ENCODE measurements at places on chromosomes 7 and 10.

DNA sequence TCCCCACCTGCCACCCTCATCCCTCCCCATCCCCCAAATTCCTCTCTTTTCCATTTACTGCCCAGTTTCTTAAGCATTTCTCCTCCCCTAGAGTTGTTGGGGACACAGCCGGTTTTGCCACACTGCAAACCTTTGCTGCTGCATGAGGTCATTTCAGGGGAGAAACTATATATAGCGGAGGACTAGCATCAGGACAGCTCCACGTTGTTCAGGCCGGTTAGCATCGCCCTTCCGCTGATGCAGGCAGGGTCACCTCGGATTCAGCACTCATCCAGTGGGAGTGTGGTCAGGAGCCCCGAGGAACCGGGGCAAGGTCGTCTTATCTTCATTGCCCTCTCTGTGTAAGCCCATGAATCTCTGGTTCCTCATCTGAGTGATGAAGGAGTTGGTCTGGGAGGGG is 15.6 kb downstream of the UBTD1 start:
- no peak for DNase-seq

GRCh38 chr7:88835147-88835728 is 39.7 kb upstream of the TEX47 start:
- no peak for DNase-seq

DNA sequence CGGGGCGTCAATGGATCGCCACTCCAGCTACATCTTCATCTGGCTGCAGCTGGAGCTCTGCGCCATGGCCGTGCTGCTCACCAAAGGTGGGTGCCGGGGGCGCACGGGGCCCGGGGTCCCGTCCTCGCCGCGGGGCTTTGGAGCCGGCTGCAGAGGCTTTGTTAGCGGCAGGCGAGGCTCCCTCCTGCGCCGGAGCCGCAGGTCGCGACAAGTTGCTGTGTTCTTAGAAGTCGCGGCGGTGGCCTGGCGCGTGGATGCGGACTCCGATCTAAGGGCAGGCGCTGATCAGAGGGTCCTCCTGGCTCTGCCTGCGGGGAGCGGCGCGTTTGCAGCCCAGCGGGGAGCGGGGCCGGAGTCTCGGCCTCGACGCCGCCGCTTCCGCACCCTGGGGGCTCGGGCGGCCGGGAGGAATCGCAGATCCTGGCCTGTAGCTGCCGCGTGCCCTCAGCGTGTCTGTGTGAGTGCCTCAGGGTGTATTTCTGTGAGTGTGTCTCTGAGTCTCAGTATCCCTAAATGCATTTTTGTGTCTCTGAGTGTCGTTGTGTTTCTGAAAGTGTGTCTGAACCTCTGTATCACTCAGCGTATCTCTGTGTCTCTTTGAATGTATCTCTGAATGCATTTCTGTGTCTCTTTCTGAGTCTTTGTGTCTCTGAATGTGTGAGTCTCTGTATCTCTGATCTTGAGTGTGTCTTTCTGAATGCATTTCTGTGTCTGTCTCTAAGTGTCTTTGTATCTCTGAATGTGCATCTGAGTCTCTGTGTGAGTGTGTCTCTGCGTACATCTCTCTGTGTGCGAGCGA is 766 bp downstream of the BAMBI start:
- no peak for DNase-seq

GRCh38 chr10:101779544-101780186 is 3.6 kb downstream of the NPM3 start:
- DNase-seq: no peak

DNA sequence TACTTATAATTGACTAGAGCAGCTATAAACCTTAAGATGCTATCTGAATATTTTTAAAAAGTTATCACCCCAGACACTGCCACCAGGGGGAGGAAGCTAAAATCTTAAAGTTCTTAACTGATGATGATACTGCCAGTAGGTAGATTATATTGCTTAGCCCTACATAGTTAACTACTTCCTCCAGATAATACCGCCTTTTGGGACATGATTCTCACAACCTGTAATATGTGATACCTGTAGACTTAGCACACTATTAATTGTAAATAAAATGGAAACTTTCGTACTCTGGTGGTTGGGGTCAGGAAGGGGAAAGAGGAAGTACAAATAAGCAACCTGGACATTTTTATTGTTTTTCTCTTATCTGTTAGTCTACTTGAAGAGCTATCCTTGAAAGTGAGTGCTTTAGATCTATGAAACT is 268.9 kb downstream of the ADK start:
- DNase-seq: peak; percentile 10

DNA sequence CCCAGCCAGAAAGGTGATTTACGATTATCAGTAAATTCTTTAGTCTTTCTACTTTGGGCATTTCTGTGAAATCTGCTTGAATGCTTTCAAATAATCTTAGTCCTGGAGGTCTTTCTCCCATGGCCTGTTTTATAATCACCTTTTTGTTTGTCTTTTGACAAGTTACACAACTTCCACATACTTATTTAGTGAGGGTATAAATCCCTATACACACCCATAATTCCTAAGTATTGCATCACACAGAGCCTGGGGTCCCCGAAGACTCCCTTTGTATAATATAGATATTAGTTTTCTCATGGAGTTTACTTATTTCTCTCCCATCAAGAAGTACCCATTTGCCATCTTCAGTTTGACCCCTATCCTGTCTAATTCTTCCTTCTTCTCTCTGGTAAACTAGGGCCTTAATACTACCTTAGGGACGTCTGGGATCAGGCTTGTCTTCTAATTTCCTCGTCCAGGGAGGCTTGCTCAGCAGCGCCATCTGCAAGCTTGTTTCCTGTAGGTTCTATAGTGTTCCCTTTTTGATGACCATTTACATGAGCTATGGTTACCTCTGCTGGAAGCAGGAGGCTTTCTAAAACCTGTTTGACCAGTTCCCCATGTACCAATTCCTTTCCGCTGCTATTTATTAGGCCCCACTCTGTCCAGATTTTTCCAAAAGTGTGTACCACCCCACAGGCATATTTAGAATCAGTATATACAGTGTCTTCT is 8.1 kb downstream of the DNAH11 start:
- DNase-seq: no peak

GRCh38 chr7:628402-628763 is 98.1 kb upstream of the DNAAF5 start:
- DNase-seq: no peak

DNA sequence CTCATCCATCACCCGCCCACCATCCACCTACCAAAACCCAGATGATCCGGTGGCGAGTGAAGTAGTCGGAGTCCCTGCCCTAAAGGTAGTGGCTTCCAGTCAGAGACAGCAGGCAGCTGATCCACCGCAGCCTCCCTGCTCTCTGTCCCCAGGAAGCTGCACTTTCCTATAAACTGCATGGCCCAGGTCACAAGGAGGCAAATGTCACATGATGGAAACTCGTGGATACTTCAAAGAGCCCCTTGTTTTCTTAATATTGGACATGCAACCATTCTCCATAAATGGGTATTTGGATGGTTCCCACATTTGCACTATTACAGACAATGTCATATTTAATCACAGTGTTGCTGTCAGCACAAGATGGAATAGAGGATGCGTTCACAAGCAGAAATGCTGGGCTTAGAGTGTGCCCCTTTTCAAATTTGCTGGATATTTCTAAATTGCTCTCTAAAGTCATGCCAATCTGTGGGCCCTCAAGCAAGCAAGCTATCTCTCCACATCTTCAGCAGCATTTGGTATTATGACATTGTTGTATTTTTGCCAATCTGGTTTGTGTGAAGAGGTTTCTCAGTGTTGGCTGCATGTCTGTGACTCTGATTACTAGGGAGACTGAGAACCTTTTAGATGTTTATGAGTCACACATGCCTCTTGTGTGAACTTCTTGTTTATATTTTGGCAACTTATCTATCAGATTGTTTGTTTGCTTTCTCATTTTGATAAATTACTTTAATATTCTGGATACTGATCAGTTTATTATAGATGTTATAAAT is 822.0 kb downstream of the TNS3 start:
- no peak for DNase-seq

GRCh38 chr7:44867073-44867995 is 18.0 kb downstream of the PURB start:
- peak; percentile 75 for DNase-seq

DNA sequence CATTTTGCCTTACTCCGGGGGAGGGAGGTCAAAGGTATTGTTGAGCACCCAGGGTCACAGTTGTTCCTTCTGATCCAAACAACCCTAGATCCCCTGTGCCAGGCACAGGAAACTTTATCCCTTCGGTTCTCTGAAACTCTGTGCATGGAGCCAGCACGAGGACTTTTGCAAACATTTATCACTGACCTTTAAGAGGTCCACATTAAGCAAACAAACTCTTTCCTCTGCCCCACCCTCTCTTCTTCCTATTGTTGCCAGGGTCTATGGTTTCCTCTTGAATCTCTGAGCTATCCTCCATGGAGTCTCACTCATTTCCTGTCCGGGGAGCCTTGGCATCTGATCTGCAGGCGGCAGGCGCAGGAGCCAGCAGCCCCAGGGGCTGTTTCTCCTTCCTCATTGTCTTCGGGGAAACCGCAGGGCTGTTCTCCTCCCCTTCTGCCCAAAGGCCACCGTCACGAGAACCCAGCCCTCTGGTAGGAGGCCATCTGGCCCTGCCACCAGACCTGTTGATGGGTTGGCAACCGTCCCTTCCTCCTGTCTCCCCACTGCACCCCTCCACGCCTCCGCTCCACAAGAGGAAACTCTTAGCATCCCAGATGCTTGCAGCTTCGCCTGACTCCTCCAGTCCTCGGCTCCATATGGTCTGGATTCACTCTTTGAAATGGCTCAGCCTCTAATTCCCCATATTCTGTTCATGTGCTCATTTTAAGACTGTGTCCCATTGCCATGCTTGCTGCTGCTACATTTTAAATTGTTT is 327.3 kb upstream of the NRP1 start:
- peak; percentile 61 for DNase-seq

DNA sequence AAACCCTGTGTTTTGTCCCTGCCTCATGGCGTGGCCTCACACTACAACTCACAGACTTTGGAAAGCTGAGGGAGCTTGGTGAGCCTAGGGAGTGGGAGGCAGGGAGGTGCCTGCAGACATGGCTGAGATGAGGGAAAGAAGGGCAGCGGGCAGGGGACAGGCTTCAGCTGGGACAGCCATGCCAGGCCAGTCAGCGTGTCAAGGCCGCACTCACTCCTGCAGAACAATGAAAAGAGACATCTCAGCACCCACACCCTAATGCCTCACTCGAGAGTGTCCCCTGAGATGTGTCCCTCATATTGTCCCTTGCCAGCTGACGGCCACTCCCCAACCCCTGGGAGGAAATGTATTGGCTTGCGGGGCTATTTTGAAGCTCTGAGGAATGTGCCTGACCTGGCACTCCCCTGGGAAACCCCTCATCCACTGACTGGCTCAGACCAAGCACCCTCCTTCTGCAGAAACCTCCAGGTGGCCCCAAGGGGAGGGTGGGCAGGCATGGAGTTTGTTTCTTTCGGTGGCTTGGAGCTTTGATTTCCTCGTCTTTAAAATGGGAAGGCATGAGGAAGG is 31.6 kb downstream of the SH3PXD2A start:
- DNase-seq: no peak

DNA sequence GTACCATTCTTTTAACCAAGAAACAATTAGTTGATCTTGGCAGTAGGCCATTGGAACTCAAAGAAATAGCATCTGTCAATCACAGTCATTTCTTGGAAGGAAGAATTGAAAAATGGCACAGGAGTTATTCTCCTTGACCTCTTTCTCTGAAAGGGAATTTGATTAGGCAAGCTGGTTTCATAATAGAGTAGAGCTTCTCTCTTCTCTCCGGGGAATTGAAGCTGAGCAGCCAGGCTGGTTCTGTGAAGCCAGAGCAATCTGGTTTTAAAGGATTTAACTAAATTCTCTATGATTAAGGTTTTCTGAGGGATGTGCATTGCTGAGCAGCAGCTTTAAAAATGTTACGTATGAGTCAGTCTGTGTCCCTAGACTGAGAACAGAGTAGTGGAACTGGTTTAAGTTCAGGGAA is 70.2 kb downstream of the AHCYL2 start:
- DNase-seq: no peak

DNA sequence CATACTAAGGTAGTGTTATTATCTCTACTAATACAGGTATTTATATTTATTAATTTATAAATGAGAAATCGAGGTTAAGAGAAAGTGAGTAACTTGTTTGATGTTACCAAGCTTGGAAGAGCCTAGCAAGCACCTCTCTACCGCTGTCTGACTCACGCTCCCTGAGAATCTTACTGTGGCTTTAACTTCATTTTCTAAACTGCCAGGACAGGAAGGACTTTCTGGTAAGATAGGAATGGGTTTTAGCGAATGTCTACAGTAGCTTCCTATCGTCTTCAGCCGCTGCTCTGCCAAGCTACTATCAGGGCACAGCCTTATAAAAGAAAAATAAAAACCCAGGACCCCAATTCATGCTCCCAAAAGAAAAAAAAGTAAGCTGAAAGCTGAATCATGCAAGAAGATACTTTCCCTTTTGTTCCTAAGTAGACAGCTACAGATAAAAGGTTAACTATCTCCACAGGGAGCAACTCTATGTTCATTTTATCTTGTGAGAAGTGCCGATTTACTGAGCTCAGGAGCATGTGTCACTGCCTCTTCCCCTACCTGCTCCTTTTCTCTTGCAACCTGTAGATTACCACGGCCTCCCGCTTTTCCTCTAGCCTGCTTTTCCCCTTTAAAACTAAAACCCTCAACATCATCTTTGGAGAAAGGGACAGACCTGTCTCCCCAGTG is 60.2 kb downstream of the THNSL1 start:
- no peak for DNase-seq

DNA sequence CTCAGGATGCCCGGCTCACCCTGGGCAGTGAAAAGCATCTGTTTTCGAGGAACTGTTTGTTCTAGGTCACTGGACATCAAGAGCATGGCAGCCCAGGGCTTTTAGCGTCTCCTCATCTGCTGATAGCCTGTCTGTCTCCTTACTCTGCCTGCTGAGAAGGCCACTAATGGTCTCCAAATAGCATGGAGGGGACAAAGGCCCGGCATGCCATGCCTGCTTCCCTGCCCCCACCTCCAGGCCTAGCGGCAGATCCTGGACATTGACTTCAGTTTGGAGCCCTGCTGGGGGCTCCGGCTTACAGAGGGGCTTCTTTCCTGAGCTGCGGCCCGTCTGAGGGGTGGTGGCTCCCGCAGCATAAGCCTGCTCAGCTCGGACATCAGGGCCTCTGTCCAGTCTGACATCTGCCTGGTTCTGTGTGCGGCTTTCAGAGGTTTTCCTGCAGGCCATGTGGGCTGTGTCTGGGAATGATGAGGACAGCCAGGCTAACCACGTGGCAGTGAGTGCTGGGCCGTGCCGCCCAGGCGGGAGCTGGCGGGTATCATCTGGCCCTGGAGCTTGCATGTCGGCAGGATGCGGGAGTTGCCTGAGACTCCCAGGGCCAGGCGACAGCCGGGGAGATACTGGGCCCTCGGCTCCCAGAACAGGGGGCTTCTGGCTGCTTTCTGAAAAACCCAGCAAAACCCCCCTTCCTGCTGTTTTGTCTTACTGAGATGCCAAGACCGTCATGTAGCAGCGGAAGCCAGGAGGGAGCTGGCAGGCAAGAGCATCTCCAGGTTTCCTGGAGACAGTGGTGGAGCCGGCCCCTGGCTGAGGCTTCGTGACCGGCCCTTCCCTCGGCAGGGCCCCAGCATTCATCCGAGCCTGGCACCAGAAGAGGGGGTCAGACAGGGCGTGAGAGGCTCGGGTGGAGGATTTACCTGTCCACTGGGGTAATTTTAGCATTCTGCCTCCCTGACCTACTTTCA is 9.2 kb downstream of the PFKFB3 start:
- DNase-seq: no peak

GRCh38 chr7:105951597-105951996 is 11.5 kb upstream of the CDHR3 start:
- DNase-seq: no peak

All from HTR-8/SVneo (cell line).